ENCODE measurements at places on chromosomes 7 and 10. TPM values are rescaled to one million over a fixed set of nuclear protein-coding genes. Genes with fewer than 3 reads are reported as not detected.

Gene UNCX
- 0.69 TPM for total RNA-seq

Gene CALML3
- not detected for total RNA-seq

Gene ZNF786
- total RNA-seq = 9.6 TPM

Gene ACTL6B
- 16.5 TPM for total RNA-seq

Gene PON1
- total RNA-seq = 0.61 TPM

Gene GJD4
- not detected for total RNA-seq

Gene COL13A1
- total RNA-seq = 11.4 TPM

Gene DDC
- total RNA-seq = 2.3 TPM

Gene TDRD1
- 1.9 TPM for total RNA-seq

Gene PLEKHA8
- 22.6 TPM for total RNA-seq

Gene SUN3
- not detected for total RNA-seq

DNA sequence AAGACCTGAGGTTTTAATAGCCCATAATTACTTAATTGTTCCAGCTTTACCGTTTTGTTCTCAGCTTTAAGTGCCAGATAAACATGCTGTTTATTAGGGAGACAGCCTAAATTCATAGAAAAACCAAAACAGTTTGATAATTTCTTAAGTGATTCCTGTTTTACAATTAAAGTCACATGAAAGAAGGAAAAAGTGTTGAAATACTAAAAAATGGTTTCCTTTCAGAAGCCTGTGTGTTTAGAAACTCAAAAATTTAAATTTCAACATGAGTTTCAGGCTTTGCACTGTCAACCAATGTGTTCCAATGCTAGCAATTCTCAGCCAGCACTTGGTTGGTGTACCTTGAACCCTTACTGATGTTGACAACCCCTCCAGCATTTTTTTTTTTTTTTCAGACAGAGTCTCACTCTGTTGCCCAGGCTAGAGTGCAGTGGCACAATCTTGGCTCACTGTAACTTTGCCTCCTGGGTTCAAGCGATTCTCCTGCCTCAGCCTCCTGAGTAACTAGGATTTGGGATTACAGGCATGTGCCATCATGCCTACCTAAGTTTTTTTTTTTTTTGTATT is 135.3 kb downstream of the ICA1 start:
- peaks cover 3% of the 10 kb centered on the region for H3K36me3 ChIP-seq
- H3K27ac ChIP-seq = no peak overlapping the region
- no peak overlapping the region for H3K4me3 ChIP-seq
- H3K4me1 ChIP-seq = no peaks in the 10 kb centered on the region
- DNase-seq = no peak
- no peaks in the 10 kb centered on the region for H3K27me3 ChIP-seq

DNA sequence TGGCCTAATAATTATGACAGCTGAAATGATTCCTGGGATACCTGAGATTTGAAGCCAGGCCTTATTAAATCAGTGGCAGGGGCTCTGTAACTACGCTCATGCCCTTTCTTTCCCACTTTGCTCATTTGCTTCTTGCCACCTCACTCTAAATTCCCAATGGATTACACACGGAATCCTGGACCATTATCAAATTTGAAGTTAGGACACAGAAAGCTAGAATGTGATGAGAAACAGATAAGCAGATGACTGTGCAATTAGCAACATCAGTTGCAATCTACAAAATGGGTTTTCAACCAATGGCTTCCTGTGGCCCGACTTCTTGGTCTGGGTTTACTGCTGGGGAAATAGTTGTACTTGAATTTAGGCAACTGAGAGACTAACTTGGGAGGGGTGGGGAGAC is 374.3 kb downstream of the INHBA start:
- H3K27ac ChIP-seq = no peak overlapping the region
- DNase-seq = no peak
- no peaks in the 10 kb centered on the region for H3K4me1 ChIP-seq

- no peak overlapping the region for H3K4me3 ChIP-seq
- no peaks in the 10 kb centered on the region for H3K36me3 ChIP-seq
- H3K27ac ChIP-seq = no peak overlapping the region
Measured at GRCh38 chr10:3873728-3874461, 88.9 kb upstream of the KLF6 start.

- H3K4me1 ChIP-seq = peaks cover 16% of the 10 kb centered on the region
- H3K27me3 ChIP-seq = no peaks in the 10 kb centered on the region
- H3K4me3 ChIP-seq = no peak overlapping the region
- no peak for DNase-seq
Measured at GRCh38 chr10:123916775-123917174, 25.2 kb upstream of the CPXM2 start.

DNA sequence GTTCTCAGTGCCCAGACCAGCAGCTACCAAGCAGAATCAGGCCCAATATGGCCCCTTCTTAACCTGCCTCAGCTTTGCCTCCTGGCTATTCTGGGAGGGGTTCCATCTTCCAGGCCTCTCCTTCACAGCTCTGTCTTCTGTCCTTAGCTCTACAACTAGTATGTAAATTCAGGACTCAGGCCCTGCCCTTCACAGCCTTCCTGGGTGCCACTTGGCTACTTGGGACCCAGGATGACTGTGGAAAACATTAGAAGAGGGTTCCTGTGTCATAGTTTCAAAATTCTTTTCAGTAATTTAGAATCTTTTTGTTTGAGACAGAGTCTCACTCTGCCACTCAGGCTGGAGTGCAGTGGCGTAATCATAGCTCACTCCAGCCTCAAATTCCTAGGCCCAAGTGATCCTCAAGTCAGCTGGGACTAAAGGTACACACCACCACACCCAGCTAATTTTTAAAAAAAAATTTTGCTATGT is 33.2 kb upstream of the PAPSS2 start:
- no peaks in the 10 kb centered on the region for H3K4me1 ChIP-seq
- H3K4me3 ChIP-seq = no peak overlapping the region
- DNase-seq = no peak

- no peaks in the 10 kb centered on the region for H3K36me3 ChIP-seq
- no peaks in the 10 kb centered on the region for H3K4me1 ChIP-seq
- no peak overlapping the region for H3K27ac ChIP-seq
- no peak overlapping the region for H3K4me3 ChIP-seq
- no peak for DNase-seq
- no peaks in the 10 kb centered on the region for H3K27me3 ChIP-seq
Measured at GRCh38 chr10:47332946-47333345, 10.7 kb downstream of the GDF2 start.

DNA sequence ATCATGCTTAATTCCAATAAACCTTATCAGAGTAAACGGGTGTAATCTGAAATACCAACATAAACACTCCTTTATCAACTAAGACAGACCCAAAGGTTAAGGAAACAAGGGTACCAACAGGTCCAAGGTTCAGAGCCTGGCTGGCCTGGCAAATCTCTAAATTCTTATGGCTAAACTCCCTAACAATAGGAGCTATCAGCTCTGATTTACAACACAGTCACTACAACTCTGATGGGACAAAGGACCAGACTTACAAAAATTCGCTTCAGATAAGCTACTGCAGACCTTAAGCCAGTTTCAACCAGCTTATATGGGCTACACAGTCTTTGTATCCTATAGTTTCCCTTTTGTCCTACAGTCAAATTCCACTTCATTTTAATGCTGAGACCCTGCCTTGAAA is 381.9 kb downstream of the ZWINT start:
- DNase-seq = no peak
- H3K27ac ChIP-seq = no peak overlapping the region

DNA sequence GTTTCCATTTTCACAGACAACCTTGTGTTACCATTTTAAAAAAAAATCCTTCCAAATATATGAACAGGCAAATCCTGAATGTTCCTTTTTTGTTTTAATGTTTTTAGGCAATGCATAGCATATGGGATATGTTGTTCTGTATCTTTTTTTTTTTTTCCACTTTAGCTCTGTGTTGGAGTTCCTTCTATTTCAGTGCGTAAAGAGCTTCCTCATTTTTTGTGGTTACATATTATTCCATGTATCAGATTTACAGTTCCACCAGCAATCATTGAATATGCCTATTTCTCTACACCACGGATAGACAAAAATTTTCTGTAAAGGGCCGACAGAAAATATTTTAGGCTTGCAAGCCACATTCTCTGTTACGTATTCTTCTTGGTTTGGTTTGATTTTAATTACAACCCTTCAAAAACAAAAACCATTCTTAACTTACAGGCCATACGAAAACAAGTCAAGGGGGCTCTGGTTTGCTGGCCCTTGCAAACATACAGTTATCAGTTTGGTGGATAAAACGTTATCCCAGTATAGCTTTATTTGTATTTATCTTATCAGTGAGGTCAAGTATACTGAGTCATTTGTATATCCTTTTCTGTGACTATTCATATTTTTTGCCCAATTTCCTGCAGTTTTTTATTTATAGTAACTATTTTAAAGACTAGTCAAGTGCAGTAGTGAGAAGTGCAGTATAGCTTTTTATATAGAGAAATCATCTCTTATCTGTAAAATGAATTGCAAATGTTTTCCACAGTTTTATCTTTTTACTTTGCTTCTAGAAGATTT is 55.7 kb downstream of the RALA start:
- no peak for DNase-seq
- no peak overlapping the region for H3K27ac ChIP-seq
- H3K4me3 ChIP-seq = no peak overlapping the region
- H3K4me1 ChIP-seq = peaks cover 4% of the 10 kb centered on the region
- H3K27me3 ChIP-seq = no peaks in the 10 kb centered on the region

DNA sequence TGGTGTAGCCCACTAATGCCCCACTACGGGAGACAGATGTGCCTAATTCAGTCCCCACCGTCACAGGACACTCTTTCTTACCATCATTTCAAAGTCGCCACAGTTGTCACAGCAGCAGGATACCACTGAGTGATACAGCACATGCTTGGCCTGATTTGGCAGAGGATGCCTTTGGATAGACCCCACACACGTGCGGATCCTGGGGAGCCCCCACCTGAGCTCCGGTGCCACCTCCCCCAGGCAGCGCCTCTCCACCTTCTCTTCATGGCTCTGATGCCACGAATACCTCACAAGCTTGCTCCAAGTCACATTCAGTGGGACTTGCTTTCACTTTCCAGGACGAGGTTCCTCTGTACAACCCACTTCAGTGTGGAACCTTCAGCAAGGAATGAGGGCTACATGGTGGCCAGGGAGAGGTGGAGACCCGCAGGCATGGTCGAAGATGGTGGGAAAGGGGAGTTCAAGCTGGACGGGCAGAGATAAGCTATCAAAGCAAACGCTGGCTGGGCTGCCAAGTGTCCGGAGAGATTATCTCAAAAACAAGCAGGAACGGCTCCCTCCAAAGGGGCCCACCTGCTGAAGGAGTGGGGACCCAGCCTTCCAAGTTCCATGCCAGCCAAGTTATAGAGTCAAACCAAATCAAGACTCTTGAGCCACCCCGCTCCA is 107.4 kb downstream of the ZRANB1 start:
- peaks cover 14% of the 10 kb centered on the region for H3K36me3 ChIP-seq
- H3K27me3 ChIP-seq = no peaks in the 10 kb centered on the region
- peak overlapping the region; percentile 12 for H3K27ac ChIP-seq
- H3K4me1 ChIP-seq = peaks cover 56% of the 10 kb centered on the region

DNA sequence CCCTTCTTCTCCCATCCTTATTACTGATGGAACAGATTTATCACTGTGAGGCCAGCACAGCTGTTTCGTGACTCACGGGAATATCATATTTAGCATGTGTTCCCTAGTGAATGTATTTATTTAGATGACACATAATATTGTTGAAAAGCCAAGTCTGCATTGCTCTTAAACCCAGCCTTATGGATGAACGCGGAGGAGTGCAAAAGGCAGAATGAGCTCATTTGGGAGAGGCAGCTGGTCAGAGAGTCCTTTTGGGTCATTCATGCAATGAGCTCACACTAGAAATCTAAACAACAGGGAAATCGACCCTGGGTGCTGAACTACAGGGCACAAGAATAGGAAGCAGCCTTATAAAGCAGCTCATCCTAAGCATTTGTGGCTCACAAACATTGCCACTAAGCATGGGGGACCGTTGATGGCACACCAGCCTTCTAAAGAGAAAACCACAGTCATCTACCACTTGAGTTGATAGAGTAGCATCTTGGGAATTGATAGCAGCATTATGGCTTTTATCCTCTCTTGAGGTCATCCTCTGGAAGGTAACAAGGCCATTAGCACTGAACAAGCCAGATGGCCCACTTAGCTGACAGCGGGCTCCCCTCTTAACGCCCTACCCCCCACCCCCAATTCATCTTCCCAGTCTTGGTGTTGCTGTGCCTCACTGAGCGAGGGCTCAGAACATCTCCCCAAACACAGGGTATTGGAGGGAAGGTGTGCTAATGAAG is 32.9 kb upstream of the SDK1 start:
- H3K4me3 ChIP-seq = no peak overlapping the region
- DNase-seq = no peak
- no peaks in the 10 kb centered on the region for H3K4me1 ChIP-seq
- H3K27me3 ChIP-seq = no peaks in the 10 kb centered on the region
- no peaks in the 10 kb centered on the region for H3K36me3 ChIP-seq
- H3K27ac ChIP-seq = no peak overlapping the region

- H3K27ac ChIP-seq = peak overlapping the region; percentile 42
- no peaks in the 10 kb centered on the region for H3K27me3 ChIP-seq
- peak overlapping the region; percentile 50 for H3K4me3 ChIP-seq
- DNase-seq = no peak
Measured at GRCh38 chr7:74029089-74029785, 1.3 kb downstream of the ELN start.

DNA sequence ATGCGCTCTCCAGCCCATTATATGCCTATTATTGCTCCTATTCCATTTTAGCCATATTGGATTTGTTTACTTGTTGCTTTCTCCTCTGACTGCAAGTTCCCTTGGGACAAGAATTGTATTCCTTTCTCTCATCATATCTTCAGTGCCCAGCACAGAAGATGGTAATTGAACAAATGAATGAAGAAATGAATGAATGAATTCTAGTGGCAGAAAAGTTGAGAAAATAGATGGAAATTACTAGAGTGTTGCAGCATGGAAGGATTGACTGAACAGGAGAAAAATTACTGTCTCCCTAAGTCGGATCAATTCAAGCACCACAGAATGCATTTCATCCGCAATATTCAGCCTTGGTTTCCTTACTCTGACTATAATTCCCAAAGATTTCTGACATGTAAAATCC is 1243.2 kb downstream of the SORCS1 start:
- H3K27me3 ChIP-seq = no peaks in the 10 kb centered on the region
- H3K36me3 ChIP-seq = no peaks in the 10 kb centered on the region
- DNase-seq = no peak
- H3K4me1 ChIP-seq = no peaks in the 10 kb centered on the region
- H3K4me3 ChIP-seq = no peak overlapping the region

DNA sequence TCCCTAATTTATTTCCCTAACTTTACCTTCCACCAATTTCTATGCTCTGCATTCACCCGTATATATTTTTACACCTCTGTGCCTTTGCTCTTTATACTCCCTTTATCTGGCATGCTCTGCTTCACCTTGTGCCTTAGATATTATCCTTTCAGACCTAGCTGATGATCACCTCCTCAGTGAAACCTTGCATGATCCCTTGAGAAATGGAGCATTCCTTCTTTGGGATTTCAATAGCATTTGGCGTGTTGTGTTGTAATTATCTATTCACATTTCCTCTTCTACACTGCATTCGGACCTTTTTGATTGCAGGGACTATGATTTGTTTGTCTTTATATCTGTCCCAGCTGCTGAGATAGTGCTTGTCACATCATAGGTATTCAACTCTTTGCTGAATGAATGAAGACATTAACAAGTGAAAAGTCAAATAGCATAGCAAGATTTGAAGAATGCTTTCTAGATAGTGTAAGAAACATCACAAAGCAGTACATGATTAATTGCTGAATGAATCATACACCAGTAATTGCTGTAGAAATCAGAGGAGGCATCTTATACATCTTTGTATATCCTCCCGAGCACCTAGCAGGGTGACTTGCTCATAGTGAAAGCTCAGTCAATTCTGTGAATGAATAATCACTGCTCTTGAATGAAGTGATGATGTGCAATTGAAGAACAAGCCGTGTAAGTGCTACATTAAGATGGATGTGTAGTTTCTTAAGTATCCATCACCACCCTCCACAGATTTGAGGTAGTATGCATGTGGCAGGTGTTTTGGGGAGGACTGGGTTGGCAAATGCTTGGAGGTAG is 2.0 kb upstream of the TM9SF3 start:
- H3K4me3 ChIP-seq = no peak overlapping the region
- peaks cover 4% of the 10 kb centered on the region for H3K4me1 ChIP-seq
- H3K27ac ChIP-seq = no peak overlapping the region
- H3K36me3 ChIP-seq = no peaks in the 10 kb centered on the region
- H3K27me3 ChIP-seq = no peaks in the 10 kb centered on the region
- no peak for DNase-seq
